Dermis microvascular lymphatic vessel endothelial cell (primary cell): ENCODE measurements at places on chromosomes 3 and 15. TPM values are rescaled to one million over a fixed set of nuclear protein-coding genes. Genes with fewer than 3 reads are reported as not detected.
A peak's percentile ranks its signal among the peaks of the same experiment; 100 is the strongest.

- DNase-seq, result peak; percentile 57
These were observed 9.9 kb upstream of the RPL29 start for GRCh38 chr3:52005571-52005986.

Gene RBPMS2
- total RNA-seq, result under 0.01 and 0.25 TPM in 2 replicates

DNA sequence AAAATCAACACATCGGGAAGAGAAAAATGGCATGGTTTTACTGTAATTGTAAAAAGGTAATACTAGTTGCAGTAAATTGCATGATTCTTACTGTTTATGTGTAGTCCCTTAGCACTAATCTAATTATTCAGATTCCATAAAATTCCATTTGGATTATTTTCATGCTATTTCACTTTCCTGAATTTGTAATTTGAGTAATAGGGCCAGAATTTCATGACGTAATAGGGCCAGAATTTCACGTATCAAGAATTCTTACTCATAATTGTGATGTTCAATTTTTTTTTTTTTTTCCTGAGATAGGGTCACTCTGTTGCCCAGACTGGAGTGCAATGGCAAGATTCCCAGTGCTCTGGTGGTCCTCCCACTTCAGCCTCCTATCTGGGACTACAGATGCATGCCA lies 2.9 kb upstream of the U2SURP start:
- no peak for DNase-seq

DNA sequence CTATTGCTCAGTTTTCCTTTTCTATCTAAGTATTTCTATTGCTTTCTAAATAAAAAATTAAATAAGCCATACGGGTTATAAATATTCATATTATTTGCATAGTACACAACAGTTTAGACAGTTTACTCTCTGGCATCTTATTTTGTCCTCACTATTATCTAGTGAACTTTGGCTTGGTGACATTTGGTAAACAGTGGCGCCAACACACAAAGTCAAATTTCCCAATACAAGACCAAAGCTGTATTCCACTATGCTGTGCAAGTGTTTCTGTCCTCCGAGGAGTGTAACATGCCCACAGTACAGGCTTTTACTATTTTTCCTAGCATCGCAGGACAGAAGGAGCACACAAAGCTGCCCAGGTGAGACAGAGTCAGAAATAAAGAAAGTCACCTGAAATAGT lies 61.7 kb upstream of the TP63 start:
- DNase-seq, result no peak

- no peak for DNase-seq
These were observed 98.2 kb upstream of the TJP1 start for GRCh38 chr15:29920515-29920914.

DNA sequence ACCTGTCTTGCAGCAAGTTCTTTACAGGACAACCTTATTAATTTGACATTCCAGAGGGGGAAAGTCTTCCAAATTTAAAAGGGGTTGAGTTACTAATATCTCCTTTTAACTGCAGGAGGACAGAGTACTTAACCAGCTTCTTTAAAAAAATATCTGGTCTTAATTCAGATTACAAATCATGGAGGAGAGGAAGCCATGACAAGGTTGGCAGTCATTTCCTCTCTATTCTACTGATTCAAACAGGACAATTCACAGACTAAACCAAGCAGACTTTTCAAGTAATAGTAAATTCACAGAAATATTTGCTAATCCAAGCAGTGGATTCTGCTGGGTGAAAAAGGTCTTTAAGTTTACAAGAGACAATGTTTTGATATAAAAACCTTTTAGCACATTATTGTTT lies 185.3 kb downstream of the CFAP20DC start:
- peak; percentile 33 for DNase-seq

DNA sequence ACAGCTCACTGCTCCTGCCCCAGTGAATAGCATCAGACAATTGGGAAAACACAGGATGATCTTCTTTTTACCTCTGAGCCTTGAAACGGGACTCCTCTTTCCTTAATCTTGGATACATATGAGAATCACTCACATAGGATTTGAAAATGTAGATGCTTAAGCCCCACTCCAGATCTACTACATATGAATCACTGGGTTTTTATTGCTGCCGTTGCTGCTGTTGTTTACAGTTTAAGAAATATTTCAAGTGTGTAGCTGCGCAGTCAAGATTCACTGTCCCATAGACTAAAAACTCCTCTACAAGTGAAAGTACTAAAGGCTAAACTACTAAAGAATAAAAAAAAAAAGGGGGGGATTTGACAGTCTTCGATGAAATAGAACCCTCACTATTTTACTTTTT lies 765.9 kb downstream of the NTRK3 start:
- DNase-seq, result no peak

GRCh38 chr15:95132774-95133173 lies 901.4 kb downstream of the MCTP2 start:
- no peak for DNase-seq

GRCh38 chr3:161927131-161927530 lies 430.5 kb downstream of the OTOL1 start:
- no peak for DNase-seq

DNA sequence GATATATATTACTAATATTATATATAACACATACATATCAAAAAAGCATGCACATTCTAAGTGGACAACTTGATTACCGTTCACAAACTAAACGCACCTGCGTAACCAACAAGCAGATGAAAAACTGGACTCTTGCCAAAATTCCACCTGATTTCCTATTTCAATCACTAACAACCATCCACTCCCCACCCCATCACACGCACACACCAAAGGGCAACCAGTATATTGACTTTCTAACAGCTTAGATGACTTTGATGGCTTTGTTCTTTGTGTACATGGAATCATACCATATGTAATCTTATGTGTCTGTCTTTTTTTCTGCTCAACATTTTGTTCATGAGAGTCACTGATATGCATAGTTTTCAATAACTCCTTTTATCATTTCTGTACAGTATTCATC lies 496.8 kb upstream of the ARRDC4 start:
- DNase-seq, result no peak

Gene NPAP1
- not detected in 2 replicates for total RNA-seq

Gene MINAR1
- total RNA-seq, result 0.51 and 1.0 TPM in 2 replicates

- no peak for DNase-seq
These were observed 29.7 kb downstream of the PRR23E start for GRCh38 chr3:127222664-127223063.

Gene TF
- 0.13 TPM in 2 replicates for total RNA-seq

Gene DTX3L
- 18.1 and 21.4 TPM in 2 replicates for total RNA-seq

DNA sequence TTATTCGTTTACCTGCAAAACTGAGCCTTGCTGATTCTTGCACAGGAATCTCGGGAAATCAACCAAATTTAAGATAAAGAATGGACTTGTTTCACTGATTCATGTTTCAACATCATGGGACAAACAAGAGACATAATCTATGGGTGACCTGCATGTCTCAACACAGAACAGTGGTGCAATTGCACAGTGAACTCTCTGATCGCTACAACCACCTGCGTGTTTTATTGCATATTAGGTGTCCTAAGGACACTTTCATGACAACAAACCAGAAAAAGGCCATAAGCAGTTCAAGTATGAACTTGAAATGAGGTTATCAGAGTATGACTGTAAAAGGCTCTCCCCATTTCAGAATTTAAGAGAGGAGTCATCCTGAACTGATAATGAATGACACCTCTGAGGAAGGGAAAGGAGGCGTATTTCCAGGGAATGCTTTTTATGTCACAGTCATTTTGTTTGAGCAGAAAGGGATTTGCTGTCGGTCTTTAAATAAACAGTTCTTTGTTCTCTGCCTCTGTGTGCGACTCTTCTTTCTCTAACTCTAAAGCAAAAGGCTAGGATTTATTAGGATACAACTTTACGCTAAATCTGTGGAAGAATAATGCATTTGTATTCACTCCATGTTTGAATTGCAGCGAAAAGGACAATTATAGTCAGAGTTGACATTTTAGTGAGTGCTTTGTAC lies 167.2 kb downstream of the RBMS3 start:
- DNase-seq, result no peak

Gene C3orf38
- total RNA-seq, result 14.8 and 18.7 TPM in 2 replicates

- no peak for DNase-seq
These were observed 63.9 kb downstream of the NMD3 start for GRCh38 chr3:161284989-161285388.
